ENCODE measurements at places on chromosomes 12 and 14.
A peak's percentile ranks its signal among the peaks of the same experiment; 100 is the strongest.

DNA sequence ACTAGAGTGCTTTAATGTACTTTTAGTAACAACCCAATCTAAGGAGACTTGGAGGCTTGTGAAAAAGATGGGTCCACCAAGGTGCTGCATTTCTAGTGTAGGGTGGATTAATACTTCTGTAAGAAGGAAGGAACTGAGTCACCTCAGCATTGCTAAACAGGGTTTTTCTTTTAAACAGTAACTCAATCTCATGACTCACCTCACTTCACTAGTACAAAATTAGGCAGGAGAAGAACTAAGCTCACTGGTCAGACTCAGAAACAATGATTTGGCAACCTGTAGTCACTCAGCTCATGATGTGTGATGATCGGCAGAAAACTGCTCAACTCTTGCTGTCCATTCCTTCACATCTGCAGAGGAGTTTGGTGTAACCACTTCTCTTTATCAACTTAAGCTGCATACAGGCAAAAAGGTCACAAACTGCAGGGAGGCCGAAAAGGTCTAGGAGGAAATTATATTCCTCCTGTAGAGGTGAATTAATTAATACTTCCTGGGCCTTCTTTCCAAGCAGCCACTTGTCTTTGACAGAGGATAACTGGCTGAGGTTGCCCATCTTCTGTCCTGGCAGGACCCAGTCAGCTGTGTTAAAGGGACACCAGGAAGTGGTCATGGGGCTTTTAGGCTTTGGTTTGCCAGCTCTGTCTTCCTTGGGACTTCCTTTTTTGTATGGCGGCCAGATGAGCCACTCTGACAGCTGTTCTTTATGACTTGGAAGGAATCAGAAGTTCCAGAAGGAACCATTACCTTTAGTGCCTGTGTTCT lies 466.9 kb downstream of the FUT8 start:
- DNase-seq, result peak; percentile 18

DNA sequence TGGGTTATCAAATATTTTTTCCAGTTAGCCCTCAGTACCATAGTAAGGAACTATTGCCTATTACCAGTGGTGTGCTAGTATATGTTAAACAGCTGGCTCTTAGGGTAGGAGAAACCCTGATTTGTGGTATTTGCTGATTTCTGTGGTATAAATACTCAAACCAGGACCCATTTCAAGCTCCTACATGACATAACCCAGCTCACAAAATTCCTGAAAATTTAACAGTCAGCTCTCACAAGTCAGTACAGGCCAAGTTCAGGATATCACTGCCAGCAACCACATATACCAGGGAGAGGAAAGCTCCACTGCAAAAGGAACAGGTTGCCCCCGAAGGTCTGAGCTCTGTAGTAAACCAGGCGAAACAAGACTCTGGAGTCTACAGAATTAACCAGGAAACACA lies 315.3 kb downstream of the NOVA1 start:
- no peak for DNase-seq

GRCh38 chr14:102418169-102418852 lies 55.6 kb downstream of the TECPR2 start:
- no peak for DNase-seq

DNA sequence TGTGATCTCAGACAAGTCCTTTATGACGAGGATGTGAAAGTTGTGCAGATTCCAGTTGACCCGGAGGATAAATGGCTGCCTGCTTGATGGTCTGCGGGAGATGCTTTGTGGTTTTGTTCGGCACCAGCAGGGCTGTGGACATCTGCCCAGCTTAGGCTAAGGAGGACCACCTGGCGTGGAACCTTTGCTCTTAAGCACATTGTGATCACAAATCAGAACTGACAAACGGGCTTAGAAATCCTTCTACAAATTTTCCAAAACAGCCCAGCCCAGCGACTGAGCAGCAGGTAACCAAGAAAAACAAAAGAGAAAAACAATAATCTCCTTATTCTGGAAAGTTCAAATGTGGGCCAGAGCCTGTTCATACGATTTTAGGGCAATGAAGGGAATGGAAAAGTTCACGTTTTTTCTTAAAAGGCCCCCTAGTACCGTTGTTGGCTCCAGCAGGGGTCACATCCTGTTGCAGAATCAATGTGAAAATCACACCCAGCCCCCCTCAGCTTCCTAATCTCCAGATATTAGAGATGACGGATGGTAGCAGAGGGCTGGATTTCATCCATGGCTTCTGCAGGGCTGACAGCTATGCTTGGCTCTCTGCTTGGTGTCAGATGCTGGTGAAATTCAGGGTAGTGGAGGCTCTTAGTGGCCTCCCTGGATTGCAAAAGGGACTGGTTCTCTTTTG lies 81.1 kb upstream of the RFLNA start:
- no peak for DNase-seq

DNA sequence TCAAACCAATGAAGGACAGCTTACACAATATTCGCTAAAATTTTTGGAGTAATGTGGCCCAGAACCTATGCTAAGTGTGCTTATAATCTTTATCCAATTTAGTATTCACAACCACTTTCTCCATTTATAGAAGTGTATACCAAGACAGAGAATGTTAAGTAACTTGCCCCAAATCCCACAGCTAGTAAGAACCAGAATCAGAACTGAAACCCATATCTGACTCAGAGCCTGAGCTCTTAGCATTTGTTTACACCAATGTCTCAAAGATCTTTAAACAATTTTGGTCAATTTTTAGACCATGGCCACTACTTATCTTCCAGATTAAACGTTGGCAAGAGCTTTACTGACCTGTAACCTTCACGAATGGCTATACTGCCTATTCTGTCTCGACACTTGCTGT lies 53.0 kb downstream of the PAPLN start:
- DNase-seq, result peak; percentile 42

DNA sequence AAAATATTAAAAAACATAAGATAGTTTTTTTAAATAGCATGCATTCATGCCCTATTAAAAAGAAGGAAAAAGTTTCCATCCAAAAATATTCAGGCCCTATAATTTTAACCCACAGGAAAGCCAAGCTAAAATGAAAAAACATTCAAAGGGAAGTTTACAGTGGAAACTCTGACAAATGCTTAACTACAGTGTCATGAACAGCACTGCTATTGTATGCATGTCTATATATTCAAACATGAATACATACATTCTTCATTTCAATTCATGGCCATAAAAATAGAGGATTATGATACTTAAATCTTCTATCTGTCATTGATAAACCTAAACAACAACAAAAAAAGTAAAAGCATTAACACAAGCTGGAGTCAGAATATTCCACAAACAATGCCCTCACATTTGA lies 67.4 kb downstream of the PPP2R5E start:
- DNase-seq, result no peak

- DNase-seq, result peak; percentile 77
Measured at GRCh38 chr12:111529424-111530368, 69.4 kb downstream of the ATXN2 start.

DNA sequence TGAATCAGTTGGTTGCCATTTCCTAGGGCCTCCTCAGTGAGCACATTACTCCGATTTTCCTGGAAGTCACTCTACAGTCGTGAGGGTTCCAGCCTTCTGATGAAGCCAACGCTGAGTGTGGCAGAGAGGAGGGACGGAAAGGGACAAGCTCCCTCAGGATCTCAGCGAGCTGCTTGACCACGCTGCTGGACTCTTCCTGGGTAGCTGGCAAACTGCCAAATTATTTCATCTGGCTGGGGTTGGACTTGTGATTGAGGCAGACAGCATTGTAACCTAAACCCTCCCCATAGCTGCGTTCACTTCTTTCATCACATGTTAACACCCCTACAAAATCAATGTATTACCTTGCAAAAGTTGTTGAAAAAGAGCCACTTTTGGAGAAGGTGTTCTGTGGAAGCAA lies 69.6 kb upstream of the CHST11 start:
- DNase-seq, result no peak

DNA sequence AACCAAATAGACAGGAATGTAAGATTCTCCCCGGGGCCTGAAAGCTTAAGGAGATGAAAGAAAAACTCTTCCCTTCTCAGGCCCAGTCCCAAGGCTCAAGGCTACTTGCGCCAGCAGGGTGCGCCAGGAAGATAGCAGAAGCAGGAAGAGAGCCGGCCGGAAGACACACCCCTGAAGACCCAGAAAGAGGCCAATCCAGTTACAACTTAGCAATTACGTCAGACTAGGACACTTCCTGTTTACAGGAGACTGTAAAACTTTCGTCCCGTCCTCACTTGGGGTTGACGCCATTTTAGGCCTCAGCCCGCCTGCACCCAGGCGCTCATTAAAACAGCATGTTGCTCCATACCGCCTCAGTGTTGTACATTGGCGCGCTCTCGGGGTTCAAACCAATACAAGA lies 9.4 kb downstream of the COX16 start:
- DNase-seq, result no peak

DNA sequence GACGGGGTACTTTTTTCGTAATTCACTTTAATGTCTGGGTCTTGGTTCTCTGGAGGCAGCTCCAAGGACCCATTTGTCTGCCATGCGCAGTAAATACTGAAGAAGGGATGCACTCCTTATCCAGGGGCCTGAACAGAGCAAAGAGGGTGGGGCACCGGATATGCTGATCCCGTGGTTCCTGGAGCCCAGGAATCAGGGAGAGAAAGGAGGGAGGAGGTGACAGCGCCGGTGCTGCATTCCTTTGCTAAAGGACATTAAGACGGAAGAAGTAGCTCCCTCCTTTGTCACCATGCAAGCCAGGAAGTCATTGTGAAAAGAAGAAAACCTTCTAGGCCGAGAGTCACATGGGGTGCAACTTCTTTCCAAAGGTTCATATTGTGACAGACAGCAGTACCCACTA lies 1057.7 kb downstream of the VRK1 start:
- DNase-seq, result no peak

DNA sequence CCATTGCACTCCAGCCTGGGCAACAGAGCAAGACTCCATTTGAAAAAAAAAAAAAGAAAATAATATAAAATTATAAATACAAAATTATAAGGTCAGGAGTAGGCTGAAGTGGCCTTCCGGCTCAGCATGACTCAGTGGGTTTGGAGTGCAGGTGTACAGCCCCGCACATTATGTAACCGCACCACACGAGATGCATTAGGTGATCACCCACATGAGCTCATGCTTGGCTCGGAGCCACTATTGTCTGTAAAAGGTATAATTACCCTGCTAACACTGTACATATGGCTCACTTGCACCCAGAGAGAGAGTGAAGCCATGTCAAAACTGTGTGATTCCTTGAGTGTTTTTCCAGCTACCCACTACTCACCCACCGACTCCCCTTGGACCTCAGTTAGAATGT lies 557.0 kb downstream of the SLC6A15 start:
- no peak for DNase-seq

DNA sequence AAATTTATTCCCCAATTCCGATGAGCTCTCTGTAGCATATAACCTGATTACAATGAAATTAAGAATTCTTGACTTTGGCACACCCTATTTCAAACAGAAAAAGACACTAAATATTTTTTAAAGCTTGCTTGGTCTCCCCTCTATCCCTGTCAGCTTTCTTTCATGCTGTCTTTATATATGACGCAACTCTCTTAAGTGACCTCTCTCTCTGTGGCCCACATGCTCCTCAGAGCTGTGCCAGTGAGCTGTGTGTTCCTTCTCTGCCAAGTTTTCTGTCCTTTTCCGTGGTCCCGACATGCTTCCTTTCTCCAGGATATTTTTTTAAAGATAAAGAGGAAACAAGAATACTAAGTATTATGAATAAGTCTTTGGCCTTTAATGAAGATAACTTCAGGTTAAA lies 484.0 kb downstream of the ETNK1 start:
- DNase-seq, result no peak

GRCh38 chr14:79967453-79967852 lies 243.9 kb downstream of the DIO2 start:
- no peak for DNase-seq

DNA sequence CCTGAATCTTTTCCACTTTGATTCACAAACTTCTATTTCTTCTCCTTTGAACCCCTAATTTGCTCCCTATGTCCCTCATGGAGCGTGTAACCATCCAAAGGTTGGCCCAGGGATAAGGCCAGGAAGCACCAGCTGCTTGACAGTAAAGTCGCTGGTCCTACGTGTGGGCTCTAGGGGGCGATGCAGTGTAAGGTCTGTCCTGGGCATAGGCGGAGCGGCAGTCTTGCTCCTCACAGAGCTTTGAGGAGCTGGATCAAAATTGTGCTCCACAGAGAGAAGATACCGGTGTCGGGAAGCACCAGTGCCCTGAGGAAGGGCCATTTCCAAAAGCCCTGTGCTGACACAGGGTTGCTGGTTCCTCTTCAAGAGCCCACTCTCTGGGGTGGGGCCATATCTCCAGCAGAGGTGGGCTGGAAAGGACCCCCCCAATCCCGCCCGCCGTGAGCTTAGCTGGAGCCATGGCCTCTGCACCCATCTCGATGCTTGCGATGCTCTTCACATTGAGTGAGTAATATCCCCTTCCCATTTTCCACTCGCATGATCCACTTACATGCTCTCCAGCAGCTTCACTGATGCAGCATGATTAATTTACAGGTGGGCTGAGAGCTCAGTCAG lies 49.9 kb upstream of the OR4E1 start:
- peak; percentile 68 for DNase-seq

DNA sequence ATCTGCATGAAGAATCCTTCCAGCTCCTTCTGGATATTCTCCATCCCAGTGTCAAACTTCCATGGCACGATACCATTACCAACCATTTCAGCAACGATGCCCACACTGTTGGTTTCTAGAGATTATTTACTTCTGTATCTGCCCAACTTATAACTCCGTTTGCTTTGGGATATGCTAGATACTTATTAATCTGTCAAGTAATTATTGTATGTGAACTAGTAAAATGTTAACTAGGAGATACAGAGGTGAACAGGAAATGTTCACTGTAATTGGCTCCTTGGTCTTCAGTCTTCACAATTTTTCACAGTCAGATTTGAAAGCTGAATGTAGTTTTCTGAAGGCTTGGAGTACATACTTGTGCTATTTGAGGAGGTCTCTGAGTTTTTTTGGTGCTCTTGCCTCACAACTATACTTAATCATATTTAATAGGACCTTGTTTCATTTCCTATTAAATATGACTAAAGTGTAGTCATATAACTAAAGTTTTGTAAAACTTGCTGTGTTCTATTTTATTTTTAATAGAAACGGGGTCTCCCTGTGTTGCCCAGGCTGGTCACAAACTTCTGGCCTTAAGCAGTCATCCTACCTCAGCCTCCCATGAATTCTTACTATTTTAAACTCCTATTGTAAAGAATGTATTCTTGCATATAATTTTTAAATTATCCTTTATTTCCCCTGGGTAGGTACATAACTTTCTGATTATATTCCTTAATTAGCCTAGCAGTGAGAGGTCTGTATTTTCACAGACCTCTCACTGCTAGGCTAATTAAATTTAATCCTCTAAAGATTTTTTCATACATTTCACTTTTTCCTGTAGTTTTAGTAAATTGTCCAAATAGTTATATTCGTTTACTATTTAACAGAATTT lies 79.7 kb downstream of the FGD4 start:
- no peak for DNase-seq
